ENCODE measurements at places on chromosomes 3 and 15.
A peak's percentile ranks its signal among the peaks of the same experiment; 100 is the strongest.

- no peak for DNase-seq
These were observed 63.4 kb downstream of the OPA1 start for GRCh38 chr3:193656445-193656844.

- DNase-seq, result no peak
These were observed 80.6 kb upstream of the PRR20G start for GRCh38 chr3:127368186-127369032.

DNA sequence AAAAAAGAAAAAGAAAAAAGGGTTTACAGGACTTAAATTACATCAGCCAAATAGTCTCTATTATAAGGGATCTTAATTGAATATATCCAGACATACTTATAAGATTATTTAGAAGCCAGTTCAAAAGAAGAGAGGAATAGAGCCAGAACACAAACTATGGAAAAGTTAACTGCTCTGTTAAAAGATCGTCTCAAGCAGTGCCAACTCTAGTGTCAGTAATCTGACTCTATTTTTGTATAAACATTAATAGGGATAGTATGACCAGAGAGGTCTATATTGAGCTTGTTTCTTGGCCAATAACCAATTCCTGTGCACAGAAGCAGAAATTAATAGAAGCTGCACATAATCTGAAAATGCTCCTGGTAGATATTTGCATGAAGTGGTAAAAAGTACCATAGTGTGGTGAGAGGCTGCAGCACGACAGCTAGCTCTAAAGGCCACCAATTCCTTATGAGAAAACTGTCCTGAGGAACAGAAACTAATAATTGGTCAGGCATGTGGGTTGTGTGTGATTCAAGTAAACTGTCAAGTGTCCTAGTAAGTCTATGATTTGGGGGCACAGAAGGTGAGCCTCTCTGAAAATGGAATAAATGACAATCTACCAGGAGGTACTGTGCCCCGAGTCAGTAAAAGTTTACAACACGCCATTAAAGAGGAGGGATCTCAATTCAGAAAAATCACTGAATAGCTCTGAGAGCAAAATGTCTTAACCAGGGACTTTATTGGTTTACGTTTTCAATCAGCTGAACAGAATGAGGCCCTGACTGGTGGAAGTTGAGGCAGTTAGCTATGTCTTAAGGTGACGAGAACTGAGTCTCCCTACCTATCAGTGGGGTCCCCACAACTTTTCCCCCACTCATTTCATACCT lies 51.5 kb upstream of the NANOGP8 start:
- DNase-seq, result no peak

DNA sequence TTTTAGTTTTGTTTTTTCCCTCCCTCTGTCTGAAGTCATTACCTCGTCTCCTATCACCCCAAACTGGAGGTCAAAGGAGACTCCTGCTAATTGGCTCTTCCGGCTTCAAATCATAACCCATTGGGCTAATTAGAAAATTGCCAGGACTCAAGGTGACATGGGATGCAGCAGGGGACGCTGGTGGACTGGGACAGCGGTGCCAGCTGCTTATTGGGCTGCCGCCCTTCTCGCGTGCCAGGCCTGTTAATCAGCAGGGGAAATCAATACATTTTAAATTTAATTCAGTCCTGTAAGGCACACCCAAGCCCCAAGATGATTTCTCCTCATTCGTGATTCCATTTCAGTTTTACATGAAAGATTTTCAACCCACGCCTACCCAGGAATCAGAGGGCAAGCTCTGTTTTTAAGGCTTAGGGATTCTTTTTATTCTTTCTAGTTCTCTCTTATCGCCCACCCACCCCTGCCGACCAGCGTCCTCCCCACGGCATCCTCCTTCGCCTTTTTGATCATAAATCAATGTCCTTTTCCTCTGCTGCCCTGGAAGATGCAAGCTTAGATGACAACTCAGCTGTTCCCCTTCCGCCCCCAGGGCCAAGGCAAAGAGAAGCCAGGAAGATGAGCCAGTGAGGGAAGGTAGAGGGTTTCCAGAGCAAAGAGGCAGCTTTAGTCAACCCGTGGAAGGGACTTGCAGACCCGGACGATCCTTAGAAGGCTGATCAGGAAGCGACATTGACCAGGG lies 329.6 kb downstream of the UACA start:
- no peak for DNase-seq

GRCh38 chr3:170699158-170700053 lies 113.5 kb upstream of the SLC7A14 start:
- DNase-seq, result no peak

DNA sequence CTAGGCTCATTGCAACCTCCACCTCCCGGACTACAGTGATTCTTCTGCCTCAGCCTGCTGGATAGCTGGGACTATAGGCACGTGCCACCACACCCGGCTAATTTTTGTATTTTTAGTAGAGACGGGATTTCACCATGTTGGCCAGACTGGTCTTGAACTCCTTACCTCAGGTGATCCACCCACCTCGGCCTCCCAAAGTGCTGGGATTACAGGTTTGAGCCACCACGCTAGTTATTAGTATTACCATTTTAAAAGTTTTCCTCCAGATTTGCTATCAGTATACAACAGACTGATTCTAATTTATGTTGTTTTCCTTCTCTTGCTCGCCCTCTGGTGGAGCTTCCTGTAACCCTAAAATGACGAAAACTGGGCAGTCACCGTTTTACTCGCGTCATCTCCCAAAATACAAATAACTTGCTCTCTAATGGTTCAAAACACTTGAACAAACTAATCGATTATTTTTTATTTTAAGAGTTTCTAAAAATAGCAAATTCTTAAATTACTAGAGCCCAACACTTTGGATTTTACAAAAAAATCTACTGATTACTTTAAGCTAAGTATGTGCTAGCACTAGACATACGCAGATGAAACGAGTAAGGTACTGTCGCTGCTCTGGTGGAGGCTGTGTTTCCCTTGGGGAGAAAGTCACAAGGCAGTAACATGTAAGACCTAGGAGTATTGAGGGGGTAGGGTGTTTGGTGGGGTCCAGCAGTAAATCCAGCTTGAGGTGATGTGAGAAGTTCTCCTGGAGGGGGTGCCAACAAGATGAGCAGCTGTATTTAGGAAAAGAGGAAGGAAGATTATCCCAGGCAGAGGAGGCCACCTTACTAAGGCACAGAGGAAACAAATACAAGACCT lies 203.3 kb downstream of the MBNL1 start:
- peak; percentile 77 for DNase-seq

DNA sequence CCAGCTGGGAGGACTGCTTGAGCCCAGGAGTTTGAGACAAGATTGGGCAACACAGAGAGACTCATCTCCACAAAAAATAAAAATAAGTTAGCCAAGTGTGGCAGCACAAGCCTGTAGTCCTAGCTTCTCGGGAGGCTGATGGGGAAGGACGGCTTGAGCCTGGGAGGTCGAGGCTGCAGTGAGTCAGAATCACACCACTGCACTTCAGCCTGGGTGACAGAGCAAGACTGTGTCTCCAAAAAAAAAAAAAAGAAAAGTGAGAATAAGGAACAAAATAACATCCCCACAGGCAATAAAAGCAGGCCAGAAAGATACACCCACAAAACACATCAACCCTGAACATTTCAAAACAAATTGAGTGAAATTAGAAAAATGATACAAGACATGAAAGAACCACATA lies 48.7 kb upstream of the OCA2 start:
- no peak for DNase-seq

GRCh38 chr15:35071106-35071505 lies 14.0 kb downstream of the NANOGP8 start:
- DNase-seq, result no peak

GRCh38 chr3:25156626-25157025 lies 271.4 kb upstream of the RARB start:
- no peak for DNase-seq

GRCh38 chr3:24315356-24315755 lies 179.3 kb downstream of the THRB start:
- no peak for DNase-seq

DNA sequence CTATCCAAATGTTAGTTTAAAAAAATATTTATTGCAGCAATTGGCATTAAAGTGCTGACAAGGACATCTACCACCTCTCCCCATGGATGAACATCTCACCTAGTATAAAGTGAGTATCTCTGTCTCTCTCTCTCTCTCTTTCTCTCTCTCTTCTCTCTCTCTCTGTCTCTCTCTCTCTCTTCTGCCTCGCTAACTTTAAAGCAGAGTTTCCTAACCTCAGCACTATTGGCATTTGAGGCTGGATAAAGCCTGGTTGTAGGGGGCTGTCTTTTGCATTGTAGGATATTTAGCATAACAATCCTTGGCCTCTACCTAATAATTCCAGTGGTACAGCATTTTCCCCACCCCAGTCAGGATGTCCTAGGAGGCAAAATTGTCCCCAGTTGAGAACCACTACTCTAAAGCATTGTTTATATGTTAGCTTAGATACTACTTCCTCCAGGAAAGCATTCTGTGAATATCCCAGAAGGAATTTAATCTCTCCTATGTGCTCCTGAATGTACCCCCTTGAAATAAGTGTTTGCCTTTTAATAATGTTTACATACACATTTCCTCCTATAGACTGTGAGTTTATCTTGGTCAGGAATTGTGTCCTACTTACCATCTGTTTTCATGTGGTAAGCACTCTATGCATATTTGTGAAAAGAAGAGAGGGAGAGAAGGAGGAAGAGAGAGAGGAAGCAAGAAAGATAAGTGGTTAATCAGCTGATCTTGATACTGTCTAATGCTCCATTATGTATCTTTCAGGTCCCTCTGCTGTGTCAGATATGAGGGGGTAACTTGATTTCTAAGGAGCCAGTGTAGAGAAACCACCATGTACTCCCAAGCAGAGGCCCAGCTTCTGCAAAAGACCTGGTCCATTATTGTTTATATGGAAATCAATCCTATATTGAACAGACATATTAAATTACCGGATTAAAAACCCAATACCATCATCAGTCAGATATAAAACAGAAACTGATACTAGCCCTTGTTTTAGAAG lies 346.6 kb downstream of the RBMS3 start:
- no peak for DNase-seq

DNA sequence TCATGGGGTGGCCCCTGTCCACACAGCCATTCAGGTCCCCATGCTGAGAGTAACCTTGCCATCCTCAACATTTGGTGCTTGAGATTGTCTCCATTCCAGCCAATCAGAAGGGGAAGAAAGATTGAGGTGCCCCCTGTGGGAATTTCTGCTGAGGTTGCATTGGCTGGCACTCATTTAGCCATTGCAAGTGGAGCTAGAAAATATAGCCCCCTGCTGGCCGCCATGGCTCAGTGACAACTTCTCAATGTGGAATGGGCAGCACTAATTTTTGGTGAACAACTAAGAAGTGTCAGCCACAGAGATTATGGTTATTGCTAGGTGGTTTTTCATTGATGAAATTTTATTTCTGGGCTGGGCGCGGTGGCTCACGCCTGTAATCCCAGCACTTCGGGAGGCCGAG lies 22.0 kb downstream of the COL6A6 start:
- DNase-seq, result peak; percentile 15

DNA sequence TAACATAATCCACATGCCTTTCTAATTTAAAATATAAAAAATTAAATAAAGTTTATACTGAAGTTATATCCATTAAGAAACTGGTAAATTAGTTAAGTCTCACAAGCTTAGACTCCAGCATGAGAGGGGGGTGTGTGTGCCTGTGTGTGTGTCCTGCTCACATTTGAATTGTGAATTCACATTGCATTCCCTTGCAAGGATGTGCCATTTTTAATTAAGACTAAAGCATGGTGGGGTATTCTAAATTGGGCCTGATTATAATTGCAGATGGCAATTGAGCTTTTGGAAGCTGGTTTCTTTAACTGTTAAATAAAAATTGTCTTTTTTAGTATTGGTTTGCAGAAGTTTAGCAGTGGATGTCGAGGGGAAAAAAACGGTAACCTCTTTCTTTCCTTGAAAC lies 56.9 kb downstream of the PTPRG start:
- DNase-seq, result no peak

GRCh38 chr15:59543721-59544547 lies 67.6 kb upstream of the GCNT3 start:
- no peak for DNase-seq

DNA sequence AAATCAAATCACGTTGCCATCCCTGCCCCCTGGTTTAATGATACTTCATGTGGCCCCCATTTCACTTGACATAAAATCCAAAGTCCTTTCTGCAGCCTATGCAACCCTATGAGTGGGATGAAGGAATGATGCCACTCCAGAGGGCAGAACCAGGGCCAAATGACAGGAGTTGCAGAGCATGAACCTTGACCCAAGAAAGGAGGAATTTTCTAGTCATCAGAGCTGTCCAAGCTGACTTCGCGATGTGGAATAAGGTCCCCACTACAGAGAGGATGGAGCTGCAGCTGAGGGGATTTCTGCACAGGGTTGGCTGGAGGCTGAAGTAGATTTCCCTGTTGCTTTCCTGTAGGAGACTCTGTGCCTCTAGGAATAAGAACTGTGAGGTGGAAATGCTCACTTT lies 15.8 kb upstream of the EPHB3 start:
- DNase-seq, result no peak

DNA sequence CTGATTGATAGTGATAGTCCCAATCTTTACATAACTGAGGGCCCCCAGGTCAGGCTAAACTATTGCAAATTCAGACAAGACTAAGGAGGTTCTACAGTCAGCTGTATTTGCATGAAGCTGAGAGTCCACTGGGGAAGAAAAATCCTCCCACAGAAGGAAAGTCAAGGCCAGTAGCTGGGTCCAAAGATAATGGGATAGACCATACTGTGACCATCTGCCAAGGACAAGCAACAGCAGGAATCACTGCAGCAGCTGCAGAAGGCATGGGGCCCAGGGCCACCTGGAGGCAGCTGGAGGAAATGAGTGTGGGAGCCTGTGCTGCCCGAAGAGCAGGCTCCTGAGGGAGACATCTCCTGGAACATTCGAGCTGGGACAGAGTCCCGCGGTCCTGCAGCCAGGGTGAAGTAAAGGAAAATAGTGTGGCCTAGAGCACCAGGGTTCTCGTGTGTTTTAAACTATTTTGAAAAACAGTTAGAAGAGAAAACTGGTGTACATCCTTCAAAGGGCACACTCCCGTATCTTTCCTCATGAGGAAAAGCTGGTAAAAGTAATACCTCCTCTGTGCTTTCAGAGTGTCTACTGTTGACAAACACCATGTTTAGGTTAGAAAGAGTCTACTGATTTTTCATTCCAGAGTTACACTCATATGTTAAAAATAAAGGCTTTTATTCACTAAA lies 13.2 kb upstream of the TMEM212 start:
- DNase-seq, result peak; percentile 7

- DNase-seq, result no peak
These were observed 65.2 kb downstream of the TPRA1 start for GRCh38 chr3:127525373-127525772.

All from CD4-positive, alpha-beta T cell treated with Interleukin-6 for 4 hours (primary cell).